ENCODE measurements at places on chromosomes 2 and 18. TPM values are rescaled to one million over a fixed set of nuclear protein-coding genes. Genes with fewer than 3 reads are reported as not detected.

REG3A gene
- total RNA-seq = not detected

DNA sequence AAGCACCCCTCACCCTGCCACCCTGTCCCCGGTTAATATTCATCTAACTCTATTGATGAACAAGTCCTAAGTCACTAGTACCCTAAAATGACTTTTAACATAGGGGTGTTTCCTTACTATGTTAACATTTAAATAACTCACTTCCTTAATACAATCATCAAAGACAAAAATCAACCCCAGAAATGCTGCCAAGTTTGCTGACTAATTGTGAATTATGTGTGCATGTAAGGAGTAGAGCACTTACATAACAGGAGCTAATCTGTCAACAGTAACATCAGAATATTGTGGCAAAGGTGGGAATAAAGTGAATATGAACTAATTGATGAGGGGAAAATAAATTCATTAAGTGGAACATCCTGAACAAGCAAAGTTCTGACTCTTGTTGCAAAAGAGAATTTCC, 81.4 kb upstream of the ERBB4 start:
- no peak overlapping the region for H3K27ac ChIP-seq
- H3K4me1 ChIP-seq = no peaks in the 10 kb centered on the region
- H3K27me3 ChIP-seq = no peaks in the 10 kb centered on the region
- H3K4me3 ChIP-seq = no peak overlapping the region
- no peak for DNase-seq

GRCh38 chr2:47602996-47603395, 179.9 kb upstream of the MSH6 start:
- no peak overlapping the region for H3K27ac ChIP-seq
- DNase-seq = no peak
- H3K36me3 ChIP-seq = no peaks in the 10 kb centered on the region
- H3K4me1 ChIP-seq = no peaks in the 10 kb centered on the region

- DNase-seq = no peak
- no peak overlapping the region for H3K4me3 ChIP-seq
- no peaks in the 10 kb centered on the region for H3K4me1 ChIP-seq
- no peaks in the 10 kb centered on the region for H3K27me3 ChIP-seq
- no peaks in the 10 kb centered on the region for H3K36me3 ChIP-seq
Measured at GRCh38 chr2:124080281-124081153, 55.4 kb downstream of the CNTNAP5 start.

GRCh38 chr2:43842866-43843226, 4.1 kb downstream of the ABCG8 start:
- no peak overlapping the region for H3K27ac ChIP-seq
- no peak overlapping the region for H3K4me3 ChIP-seq
- DNase-seq = no peak

GRCh38 chr2:145292166-145292565, 772.2 kb upstream of the ZEB2 start:
- no peak overlapping the region for H3K27ac ChIP-seq
- no peak for DNase-seq
- no peak overlapping the region for H3K4me3 ChIP-seq
- no peaks in the 10 kb centered on the region for H3K36me3 ChIP-seq
- H3K4me1 ChIP-seq = no peaks in the 10 kb centered on the region
- no peaks in the 10 kb centered on the region for H3K27me3 ChIP-seq

OXER1 gene
- 0.80 TPM for total RNA-seq

RAB17 gene
- total RNA-seq = not detected

DNA sequence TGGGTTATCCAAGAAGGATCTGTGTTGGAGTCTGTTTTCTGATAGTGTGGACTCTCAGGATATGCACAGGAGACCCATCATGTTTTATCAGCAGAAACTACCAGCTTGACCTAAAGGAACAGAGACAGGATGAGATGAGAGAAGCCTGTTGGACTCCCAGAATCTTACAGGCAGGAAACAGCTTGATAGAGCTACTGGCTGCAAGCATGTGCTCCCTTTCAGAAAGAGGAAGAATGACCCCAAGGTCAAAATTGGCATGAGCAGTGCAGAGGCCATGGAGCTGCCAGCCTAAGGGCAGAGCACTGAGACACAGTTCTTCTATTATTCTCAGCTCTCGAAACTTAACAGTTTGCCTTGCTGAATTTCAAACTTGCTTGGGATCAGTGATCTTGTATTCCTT, 135.2 kb upstream of the NFATC1 start:
- H3K36me3 ChIP-seq = no peaks in the 10 kb centered on the region
- DNase-seq = no peak
- no peaks in the 10 kb centered on the region for H3K4me1 ChIP-seq
- H3K4me3 ChIP-seq = no peak overlapping the region

HOXD3 gene
- 4.2 TPM for total RNA-seq

DNA sequence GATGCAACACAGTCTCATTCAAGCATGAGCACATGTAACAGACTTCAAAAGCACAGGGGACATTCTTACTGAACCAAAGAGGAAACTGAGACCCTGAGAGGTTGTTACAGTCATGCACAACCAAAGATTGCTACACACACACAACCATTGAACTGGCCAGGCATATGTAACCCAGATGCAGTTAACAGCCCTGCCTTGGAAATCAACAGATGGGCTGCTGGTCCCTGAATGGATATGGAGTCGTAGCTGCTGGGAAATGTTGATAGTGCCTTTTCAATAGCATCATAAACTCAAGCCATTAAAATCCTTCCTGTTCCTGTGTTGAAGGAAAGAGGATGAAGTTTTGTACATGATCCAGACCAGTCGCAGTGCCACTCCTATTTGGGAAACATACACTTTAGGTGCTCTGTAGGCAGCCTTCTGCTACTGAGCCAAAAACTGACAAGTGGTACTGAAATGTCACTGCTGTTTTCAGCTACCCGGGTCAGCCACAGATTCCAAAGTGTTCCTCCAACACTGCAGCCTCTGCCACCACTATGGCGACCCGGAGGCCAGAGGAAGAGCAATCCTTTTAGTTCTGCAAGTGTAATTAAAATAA, 143.9 kb downstream of the CCBE1 start:
- no peaks in the 10 kb centered on the region for H3K27me3 ChIP-seq
- no peak overlapping the region for H3K27ac ChIP-seq
- no peak overlapping the region for H3K4me3 ChIP-seq
- no peaks in the 10 kb centered on the region for H3K36me3 ChIP-seq
- DNase-seq = no peak
- H3K4me1 ChIP-seq = no peaks in the 10 kb centered on the region

DNA sequence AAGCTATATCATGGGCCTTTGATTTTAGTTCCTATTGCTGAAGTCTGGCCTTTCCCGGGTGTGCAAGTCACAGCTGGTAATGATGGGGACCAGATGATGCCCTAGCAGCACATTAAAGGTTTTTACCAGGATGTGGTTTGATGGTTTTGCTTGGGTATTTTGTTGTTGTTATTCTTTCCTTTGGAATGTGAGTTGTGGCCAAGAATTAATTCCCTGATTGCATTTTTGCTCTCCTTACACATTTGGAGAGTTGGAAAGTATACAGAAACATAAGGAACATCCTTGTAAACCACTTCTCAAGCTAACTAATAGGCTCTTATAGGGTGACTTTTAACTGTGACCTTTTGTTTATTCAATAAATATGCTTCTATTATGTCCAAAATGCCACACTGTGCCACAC, 154.1 kb upstream of the MMADHC start:
- DNase-seq = no peak
- no peaks in the 10 kb centered on the region for H3K27me3 ChIP-seq
- no peak overlapping the region for H3K27ac ChIP-seq
- no peaks in the 10 kb centered on the region for H3K36me3 ChIP-seq
- no peak overlapping the region for H3K4me3 ChIP-seq

DNA sequence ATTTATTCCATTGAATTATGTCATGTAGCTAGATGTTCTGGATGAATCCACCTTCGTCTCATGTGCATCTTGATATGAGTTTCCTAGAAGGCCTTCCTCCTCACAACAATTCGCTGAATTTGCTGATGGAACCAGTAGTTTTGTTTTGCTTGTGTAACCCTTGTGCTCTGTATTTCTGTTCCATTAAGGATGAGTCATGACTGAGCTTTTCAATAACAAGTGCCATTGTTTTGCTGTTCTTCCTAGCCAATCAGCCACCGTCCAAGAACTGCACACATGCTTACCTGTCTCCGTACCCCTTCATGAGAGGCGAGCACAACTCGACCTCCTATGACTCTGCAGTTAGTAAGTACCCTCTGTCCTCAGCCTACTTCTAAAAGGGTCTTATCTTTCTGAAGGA, 2.3 kb downstream of the TMEM182 start:
- H3K36me3 ChIP-seq = no peaks in the 10 kb centered on the region
- no peak for DNase-seq
- H3K4me1 ChIP-seq = no peaks in the 10 kb centered on the region
- no peaks in the 10 kb centered on the region for H3K27me3 ChIP-seq
- no peak overlapping the region for H3K4me3 ChIP-seq

GRCh38 chr2:134685967-134686366, 32.8 kb downstream of the TMEM163 start:
- no peaks in the 10 kb centered on the region for H3K4me1 ChIP-seq
- H3K27me3 ChIP-seq = no peaks in the 10 kb centered on the region
- DNase-seq = no peak
- H3K27ac ChIP-seq = no peak overlapping the region
- H3K36me3 ChIP-seq = no peaks in the 10 kb centered on the region

ANKRD29 gene
- total RNA-seq = 9.9 TPM

TLX2 gene
- total RNA-seq = not detected

SERPINB4 gene
- total RNA-seq = not detected

GNAL gene
- 6.6 TPM for total RNA-seq

GALNT3 gene
- 58.5 TPM for total RNA-seq

HRH4 gene
- total RNA-seq = 0.16 TPM

POTEI gene
- not detected for total RNA-seq

GRCh38 chr2:61291851-61292575, 130.0 kb downstream of the C2orf74 start:
- no peaks in the 10 kb centered on the region for H3K4me1 ChIP-seq
- H3K27ac ChIP-seq = no peak overlapping the region
- peaks cover 4% of the 10 kb centered on the region for H3K36me3 ChIP-seq

DNA sequence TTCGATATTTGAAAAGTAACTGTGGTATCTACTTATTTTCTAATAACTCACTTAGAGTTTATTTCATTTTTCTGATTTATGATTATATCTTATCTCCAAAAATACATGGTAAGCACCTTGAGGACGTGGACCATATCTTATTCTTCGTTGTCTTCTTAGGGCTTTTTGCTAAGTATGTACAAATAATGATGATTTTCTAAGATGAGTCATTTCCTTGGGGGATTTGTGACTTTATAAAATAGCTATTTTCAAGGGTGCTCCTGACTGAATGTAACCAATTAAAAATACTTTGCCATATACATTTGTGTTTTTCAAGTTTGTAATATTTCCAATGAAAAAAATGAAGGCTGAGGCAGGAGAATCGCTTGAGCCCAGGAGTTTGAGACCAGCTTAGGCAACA, 56.3 kb downstream of the GREB1L start:
- no peak overlapping the region for H3K27ac ChIP-seq
- no peak for DNase-seq
- H3K4me3 ChIP-seq = no peak overlapping the region
- no peaks in the 10 kb centered on the region for H3K36me3 ChIP-seq
- H3K27me3 ChIP-seq = no peaks in the 10 kb centered on the region
